Stimulated activated CD8-positive, alpha-beta memory T cell treated with anti-CD3 and anti-CD28 coated beads, Interleukin-2, amount 100 ng/mL, for 1 hour (primary cell): ENCODE measurements at places on chromosomes 5 and 9.
A peak's percentile ranks its signal among the peaks of the same experiment; 100 is the strongest.

GRCh38 chr5:36397901-36398536, 96.3 kb upstream of the RANBP3L start:
- no peak for DNase-seq

DNA sequence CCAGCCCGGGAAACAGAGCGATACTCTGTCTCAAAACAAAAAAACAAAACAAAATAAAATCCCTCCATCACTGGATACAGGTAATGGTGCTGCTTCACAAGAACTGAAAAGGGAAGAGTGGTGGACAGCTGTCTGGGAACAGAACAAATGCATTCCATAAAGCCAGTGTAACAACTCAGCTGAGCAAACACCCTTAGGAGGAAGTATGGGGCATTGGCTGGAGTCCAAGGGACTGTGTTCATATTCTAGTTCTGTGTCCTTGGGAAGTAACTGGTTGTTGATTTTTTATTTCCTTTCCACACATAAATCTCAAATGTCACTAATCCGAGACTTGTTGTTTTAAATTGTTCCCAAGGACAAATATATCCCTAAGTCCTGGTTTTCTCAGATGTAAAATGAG, 38.3 kb downstream of the HTR1A start:
- DNase-seq: no peak

DNA sequence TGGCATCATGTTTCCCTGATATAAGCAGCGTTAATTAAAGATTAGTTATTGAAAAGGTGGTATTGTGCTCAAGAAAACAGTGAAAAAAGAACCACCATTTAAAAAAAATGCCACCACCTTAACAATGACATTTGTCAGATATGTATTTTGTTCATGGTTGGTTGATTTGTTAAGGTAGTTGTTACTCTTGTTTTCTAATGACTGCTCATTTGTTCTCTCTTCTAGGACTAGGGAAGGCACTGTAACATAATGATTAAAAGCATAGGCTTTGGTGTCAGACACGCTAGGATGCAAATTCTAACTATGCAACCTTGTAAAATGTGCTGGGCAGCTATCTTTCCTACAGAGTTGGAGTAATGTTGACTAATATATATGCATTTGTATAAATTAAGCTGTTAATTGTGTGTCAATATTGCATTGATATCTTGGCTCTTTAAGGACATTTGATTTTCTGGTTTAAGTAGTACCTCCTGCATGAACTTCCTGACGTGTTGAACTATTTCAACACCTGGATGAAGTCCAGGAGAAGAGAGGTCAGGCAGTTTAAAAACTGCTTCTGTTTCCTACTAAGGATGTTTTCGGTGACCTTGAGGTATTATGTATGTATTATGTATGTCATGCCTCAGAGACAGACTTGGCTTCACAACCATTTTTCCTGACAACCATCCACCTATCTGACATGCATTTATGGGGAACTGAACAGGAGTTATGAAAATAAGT, 77.8 kb downstream of the MUSK start:
- no peak for DNase-seq

- no peak for DNase-seq
These were observed 494 bp downstream of the ASTN2 start for GRCh38 chr9:117414220-117414905.

GRCh38 chr9:116342061-116342460, 188.5 kb downstream of the PAPPA start:
- no peak for DNase-seq

DNA sequence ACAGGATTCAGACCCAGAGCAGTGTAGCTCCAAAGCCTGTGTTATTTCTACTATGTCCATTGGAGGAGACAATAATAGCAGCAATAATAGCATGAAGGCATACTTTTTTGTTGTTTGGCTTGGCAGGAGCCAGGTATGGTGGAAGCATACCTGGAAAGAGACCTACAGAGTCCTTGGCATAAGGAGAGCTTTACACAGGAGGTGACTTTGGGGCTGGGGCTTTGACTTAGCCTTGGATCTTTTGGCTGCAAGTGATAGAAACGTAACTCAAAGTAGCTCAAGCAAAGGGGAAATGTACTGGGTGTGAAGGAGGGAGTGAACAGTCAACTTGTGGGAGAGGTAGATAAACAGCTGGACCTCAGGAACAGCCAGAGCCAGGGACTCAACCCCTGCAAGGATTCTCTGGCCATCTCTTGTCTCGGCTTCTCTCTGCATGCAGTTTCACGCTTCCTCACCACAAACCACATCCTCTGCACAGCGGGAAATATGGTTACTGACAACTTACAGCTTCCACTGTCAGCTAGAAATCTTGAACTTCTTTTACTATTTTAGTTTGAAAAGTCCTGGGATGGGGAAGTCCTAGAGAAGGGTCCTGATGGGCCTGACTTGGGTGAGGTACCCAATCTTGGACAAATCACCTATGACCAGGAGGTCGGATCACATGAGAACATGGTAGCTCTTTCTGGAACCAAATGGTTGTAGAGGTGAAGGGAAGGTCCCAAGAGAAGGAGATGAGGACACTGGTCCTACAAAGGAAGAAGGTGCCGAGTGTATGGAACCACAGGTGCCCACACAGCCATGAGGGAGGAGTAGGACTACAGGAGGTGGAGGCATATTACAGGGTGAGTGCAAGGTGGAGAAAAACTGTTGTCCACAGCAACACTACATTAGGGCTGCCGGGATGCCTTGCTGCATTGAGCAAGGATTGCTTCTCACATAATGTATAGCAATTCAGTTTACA, 47.0 kb upstream of the TGFBR1 start:
- DNase-seq: peak; percentile 43

DNA sequence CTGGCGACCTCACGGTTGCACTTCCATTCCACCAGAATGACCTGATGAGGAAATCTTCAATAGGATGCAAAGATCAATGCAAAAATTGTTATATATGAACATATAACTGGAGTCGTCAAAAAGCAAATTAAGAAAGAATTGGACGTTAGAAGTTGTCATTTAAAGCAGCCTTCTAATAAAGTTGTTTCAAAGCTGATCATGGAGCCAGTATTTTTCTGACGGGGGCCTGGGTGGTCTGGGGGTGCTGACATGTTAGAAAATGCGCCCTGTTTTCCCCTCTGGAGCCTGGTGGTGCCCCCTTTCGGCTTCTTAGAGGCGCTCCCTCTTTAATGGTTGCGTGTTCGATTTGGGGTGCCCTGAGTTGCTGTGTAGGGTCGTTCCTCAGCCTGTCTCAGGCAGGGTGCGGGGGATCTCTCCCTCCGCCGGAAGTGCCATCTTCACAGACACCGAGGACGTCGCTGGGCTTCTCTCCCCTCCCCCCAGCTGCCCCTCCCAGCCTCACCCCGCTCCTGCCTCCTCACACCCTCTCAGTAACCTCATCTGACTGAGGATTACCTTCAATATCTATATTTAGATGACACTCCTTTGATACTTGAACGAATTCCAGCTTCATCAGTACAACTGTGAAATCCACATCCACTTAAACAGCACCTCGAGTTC, 18.3 kb downstream of the PTGES2 start:
- no peak for DNase-seq
